Bone marrow (tissue), 2 donors: ENCODE measurements at places on chromosomes 1 and 21.

DNA sequence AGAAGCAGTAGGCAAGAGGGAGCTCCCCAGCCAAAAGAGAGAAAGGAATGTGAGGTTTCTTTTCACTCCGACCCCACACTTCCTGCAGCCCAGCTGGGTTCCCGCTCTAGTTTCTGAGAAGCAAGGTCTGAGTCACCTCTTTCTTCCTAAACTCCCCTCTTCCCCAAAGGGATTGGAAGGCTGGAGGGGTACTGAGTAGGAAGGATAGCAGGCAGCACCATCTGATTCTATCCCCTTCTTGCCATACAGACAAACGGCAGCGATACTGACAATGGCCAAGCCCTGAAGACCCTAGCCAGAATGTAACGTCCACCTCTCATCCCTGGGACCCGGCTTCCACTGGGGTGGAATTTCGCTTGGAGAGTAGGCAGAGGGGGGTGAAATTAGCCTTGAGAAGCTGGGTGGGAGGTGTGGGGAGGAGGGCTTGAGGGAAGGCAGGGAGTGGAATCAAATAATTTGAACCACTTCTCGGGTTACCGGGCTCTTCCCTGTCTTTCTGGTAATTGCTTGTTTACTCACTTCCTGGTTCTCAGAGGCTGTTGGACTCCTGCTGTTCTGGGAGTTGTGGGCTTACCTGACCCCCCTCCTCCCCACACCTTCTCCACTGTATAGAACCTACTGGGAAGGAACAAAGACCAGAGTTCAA lies 13.2 kb downstream of the IER5 start:
- DNase-seq: no peak

DNA sequence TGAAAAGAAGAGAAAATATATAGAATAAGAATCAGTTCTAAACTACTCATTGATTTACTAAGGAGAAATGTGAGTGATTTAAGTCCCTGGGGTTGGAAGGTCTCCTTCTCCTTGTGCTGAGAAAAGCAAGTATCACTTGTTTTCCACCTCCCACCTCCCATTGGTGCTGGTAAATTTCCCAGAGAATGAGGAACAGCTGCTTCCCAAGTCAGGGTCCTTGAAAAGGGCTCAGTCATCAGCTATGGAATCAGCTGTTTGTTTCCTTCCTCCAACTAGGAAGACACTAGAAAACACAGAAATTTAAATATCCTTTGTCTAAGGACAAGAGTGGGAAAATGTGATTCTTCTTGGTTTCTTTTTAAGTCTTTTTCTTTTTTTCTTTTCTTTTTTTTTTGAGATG lies 131.3 kb upstream of the C1orf21 start:
- no peak for DNase-seq

DNA sequence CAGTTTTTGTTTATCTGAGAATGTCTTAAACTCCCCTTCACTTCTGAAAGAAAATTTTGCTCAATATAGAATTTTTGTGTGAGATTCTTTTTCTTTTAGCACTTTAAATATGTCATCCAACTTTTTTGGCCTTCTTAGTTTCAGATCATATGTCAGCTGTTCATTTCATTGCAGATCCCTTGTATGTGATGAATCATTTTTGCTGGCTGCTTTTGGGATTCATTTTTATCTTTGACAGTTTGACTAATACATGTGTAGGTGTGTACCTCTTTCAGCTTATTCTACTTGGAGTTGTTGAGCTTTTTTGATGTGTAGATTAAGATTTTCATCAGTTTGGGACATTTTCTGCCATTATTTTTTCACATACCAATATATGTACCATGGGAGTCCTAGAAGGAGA lies 156.8 kb downstream of the FASLG start:
- DNase-seq: no peak

- DNase-seq: no peak
These were observed 115.3 kb downstream of the COLGALT2 start for GRCh38 chr1:183922197-183922596.

DNA sequence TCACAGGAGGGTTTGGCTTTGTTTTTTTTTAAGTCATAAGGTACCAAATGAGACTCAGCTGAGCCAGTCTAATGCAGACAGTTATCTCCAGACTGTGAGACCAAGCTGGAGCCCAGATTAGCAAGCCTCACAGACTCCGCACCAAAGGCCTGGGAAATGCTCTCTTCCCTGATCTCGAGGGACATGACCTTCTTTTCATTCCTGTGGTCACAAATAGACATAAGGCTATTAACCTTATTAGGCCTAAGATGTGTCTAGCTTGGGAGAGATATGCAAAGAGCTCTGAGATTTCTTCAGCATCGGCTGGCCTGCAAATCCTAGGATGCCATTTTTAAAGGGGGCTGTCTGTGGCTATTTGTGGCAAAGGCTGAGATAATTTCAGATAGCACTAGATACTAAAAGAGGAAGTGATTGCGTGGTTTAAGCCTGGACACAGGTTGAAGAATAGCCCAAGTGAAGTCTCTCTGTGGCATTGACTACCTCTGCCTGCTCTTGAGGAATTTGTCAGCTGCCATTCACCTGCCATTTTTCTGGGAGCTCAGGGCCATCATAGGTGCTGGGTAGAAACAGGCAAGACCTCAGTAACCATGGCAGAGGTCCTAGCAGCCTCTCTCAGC lies 301.3 kb downstream of the SIPA1L2 start:
- no peak for DNase-seq

GRCh38 chr1:59072583-59072947 lies 224.3 kb upstream of the FGGY start:
- DNase-seq: no peak

DNA sequence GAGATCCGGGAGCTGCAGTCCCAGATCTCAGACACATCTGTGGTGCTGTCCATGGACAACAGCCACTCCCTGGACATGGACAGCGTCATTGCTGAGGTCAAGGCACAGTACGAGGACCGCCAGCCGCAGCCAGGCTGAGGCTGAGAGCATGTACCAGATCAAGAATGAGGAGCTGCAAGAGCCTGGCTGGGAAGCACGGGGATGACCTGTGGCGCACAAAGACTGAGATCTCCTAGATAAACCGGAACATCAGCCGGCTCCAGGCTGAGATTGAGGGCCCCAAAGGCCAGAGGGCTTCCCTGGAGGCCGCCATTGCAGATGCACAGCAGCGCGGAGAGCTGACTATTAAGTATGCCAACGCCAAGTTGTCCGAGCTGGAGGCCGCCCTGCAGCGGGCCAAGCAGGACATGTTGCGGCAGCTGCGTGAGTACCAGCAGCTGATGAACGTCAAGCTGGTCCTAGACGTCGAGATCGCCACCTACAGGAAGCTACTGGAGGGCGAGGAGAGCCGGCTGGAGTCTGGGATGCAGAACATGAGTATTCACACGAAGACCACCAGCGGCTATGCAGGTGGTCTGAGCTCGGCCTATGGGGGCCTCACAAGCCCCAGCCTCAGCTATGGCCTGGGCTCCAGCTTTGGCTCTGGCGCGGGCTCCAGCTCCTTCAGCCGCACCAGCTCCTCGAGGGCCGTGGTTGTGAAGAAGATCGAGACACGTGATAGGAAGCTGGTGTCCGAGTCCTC lies 25.5 kb downstream of the ETV3L start:
- no peak for DNase-seq

- no peak for DNase-seq
These were observed 69.0 kb downstream of the VWA5B1 start for GRCh38 chr1:20359451-20360330.

DNA sequence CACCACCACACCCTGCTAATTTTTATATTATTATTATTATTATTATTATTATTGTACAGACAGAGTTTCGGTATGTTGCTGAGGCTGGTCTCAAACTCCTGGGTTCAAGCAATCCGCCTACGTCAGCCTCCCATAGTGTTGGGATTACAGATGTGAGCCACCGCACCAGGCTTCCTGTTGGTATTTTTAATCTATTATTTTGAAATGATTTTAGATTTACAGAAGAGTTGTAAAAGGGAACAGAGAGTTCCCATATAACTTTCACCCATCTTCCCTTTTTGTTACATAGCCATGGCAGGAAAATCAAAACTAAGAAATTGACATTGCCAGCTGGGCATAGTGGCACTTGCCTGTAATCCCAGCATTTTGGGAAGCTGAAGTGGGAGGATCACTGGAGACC lies 42.9 kb upstream of the CITED4 start:
- DNase-seq: no peak

DNA sequence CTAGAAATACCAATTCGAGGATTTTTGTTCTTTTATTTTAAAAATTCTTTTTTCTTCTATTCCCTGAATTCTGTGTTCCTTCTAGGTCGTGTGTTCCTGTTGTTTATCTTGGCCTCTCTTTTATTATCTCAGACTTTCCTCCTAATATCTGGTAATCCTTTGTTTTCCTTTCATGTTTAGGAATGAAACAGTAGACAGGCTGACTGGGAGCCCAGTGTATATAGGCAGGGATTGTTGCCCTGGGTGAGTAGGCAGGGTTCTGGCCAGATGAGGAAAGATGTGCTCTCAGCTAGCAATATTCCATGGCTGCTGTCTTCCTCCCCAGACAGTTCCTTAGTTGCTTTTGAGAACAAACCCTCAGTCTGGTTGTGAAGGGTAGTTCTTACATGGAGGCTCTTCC lies 161.8 kb upstream of the PDE4B start:
- no peak for DNase-seq

DNA sequence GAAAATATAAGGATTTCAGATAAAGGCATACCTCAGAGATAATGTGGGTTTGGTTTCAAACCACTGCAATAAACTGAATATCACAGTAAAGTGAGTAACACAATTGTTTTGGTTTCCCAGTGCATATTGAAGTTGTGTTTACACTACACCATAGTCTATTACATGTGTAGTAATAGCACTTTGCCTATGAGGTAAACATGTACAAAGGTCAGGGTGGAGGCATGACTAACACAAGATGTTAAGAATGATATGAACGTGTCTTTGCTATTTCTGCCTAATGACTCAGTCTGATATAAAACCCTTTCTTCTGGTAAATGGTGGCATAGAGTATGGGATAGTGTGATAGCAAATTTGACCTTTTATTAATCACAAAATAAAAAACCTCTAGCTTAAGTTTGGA lies 621.5 kb upstream of the ADGRL2 start:
- DNase-seq: no peak

DNA sequence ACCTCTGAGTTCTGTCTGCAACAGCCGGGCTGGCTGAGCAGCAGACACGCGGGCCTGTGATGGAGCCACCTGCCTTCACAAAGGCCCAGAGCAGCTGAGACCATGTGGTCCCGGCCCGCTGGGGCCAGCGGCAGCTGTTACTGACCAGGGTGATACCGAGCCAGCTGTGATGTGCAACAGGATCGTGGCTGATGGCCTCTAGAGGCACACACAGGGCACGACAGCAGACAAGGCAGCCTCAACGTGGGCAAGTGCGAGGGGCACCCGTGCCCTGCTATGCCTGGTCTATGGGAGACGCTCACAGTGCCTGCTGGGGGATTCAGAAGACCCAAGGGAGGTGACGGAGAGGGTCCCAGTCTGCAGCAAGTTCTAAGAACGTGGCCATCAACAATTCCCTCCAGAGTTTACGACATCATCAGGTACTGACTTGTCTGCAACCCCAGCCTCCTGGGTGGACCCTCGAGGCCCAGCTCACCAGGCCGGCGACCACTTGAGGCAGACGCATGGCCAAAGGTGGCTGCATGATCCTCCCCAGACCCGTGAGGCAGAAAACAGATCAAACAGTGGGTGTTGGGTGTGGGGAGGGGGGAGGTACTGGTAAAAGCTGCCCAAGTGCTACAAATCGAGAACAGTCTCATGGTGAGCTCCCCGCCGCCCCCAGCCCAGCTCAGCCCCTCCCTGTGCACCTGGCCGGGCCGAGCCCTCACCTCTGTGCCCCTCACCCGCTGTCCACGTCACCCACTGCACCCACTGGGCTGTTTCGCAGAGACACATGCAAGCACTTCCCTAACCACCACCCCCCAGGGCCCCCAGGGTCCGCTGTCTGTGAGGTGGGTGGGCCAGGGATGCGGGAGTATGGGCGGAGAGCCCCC lies 6.0 kb downstream of the POFUT2 start:
- DNase-seq: no peak

GRCh38 chr1:32028746-32029145 lies 15.1 kb downstream of the KHDRBS1 start:
- DNase-seq: no peak

DNA sequence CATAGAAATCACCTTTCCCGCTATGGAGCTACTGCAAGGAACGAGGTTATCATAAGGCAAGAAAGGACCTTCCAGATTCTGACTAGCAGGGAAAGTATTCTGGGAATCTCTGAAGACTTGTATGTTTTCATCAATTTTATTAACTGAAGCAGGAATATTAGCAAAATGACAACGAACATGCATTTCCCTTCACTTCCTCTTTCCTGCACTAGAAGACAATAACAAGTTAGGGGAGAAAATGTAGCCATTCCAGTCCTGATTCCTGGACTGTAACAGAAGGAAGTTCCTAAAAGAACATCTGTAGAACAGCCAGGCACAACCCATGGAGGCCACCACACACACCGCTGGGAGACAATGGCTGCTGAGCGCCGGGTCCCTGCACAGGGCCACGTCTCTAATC lies 106.8 kb downstream of the RAVER2 start:
- no peak for DNase-seq

DNA sequence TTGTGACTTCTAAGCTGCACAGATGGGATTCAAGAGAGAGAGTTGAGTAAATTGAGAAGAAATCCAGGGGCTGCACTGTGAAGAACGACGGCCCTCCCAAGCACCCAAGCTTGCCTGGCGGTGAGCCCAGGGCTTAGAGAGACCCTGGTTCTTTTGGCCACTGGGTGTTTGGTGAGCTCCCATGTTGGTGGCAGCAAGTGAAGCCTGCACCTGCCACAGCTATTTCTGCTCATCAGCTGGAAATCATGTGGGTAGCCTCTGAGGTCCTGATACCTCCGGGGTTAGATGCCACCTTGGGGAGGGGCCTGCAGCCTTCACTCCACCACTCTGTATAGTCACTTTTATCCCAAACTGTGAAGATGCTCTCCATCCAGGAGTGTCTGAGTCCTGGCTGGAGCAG lies 6.2 kb upstream of the BTG2 start:
- no peak for DNase-seq

- DNase-seq: no peak
These were observed 49.9 kb upstream of the INSL5 start for GRCh38 chr1:66850989-66851388.

GRCh38 chr1:205054013-205054412 lies 11.0 kb downstream of the CNTN2 start:
- no peak for DNase-seq

- DNase-seq: no peak
These were observed 3.9 kb downstream of the S100A9 start for GRCh38 chr1:153361480-153362109.

DNA sequence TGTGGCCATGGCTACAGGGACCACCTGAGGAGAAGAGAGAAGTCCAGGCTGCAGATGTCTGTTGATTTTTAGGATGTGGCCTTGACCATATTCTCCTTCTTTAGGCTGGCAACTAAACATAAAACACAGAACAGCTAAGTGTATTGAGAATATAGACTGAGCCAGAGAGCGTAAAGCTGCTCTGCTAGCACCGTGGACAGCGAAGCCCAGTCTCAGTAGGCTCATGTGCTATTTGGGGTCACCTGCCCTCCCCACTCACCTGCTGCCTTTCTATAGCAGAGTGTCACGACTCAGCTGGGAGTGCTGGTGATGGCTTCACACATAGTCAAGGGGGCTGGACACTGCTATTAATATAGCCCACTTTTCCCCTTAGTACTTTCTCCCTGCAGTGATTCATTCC lies 278.5 kb downstream of the KCNH1 start:
- DNase-seq: no peak

- no peak for DNase-seq
These were observed 142.9 kb upstream of the COL6A1 start for GRCh38 chr21:45838634-45839033.

GRCh38 chr1:210883821-210884220 lies 250.1 kb downstream of the KCNH1 start:
- no peak for DNase-seq

- no peak for DNase-seq
These were observed 52.7 kb downstream of the TEX35 start for GRCh38 chr1:178565586-178565985.

- DNase-seq: no peak
These were observed 175.6 kb upstream of the RAB4A start for GRCh38 chr1:229095325-229095724.
